ENCODE measurements at places on chromosomes 6 and 20.

DNA sequence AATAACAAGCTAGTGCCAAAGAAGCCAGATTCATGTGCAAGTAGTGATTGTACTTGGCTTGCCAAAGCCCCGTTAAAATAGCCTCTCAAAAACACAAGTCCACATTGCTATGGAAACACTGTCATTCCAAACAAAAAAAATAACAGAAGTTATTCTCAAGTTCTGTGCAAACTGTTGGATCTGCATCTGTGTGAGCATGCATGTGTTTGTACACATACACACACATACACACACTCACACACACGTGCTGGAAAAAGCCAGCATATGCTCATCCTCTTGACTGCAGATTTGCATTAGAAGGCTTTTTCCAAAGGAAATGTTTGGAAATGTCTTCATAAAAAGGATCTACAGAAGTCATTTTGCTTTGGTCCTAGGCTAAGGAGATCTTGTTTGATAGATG is 13.4 kb upstream of the CBLN4 start:
- no peak for DNase-seq

DNA sequence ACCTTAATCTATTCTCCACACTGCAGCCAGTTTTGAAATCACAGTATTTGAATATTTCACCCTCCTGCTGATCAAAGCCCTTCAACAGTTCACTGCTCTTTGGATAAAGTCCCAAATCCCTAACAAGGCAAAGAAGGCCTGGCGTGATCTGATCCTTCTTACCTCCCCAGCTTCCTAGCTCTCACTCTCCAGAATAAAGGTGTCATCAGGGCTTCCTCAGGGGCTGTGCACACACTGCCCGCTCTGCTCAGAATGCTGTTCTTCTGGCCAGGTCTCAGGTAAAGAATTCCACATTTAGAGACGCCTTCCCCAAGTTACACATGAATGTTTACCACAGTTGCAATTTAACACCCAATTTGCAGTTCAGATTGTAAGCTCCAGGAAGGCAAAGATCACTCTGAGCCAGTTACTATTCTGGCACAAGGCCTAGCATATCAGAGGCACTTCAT is 58.9 kb upstream of the MCM9 start:
- no peak for DNase-seq

DNA sequence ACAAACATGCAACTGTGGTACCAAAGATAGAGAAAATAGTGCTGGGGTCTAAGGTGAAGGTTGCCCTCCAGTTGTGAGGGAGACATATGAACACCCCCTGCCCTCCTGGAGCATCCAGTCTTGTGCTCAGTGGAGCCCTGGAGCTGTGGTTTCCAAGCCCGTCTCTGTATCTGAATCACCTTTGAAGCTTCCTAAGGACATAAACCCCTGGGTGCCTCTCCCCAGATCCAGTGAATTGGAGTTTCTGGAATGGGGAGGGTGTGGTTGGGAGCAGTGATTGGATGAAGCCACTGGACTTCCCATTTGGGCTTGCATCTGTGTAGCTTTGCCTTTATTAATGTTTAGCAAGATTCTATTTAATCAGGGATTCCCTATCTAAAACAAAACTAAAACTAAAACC is 22.4 kb upstream of the E2F3 start:
- no peak for DNase-seq

DNA sequence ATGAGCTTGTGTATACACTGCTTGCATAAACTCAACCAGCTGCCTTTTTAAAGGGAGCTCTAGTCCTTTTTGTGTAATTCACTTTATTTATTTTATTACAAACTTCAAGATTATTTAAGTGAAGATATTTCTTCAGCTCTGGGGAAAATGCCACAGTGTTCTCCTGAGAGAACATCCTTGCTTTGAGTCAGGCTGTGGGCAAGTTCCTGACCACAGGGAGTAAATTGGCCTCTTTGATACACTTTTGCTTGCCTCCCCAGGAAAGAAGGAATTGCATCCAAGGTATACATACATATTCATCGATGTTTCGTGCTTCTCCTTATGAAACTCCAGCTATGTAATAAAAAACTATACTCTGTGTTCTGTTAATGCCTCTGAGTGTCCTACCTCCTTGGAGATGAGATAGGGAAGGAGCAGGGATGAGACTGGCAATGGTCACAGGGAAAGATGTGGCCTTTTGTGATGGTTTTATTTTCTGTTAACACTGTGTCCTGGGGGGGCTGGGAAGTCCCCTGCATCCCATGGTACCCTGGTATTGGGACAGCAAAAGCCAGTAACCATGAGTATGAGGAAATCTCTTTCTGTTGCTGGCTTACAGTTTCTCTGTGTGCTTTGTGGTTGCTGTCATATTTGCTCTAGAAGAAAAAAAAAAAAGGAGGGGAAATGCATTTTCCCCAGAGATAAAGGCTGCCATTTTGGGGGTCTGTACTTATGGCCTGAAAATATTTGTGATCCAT is 15.3 kb downstream of the TNFAIP3 start:
- no peak for DNase-seq

DNA sequence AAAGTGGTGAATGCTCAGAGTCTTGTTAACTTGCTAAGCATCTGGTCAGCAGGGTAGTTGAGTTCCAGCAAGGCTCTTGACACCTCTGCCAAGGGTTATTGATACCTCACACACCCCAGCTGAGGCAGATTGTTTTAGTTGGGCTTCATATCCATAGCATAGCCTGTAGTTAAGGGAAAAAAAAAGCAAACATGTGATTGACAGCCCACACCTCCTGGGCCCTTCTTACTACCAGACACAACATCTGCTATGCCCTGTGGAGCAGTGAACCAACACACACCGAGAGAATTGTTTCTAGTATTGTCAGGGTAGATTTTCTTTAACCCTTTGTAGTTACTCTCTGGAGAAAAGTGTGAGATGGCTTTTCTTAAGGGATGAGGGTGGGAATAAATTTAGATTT is 697.0 kb upstream of the POU3F2 start:
- DNase-seq = no peak

DNA sequence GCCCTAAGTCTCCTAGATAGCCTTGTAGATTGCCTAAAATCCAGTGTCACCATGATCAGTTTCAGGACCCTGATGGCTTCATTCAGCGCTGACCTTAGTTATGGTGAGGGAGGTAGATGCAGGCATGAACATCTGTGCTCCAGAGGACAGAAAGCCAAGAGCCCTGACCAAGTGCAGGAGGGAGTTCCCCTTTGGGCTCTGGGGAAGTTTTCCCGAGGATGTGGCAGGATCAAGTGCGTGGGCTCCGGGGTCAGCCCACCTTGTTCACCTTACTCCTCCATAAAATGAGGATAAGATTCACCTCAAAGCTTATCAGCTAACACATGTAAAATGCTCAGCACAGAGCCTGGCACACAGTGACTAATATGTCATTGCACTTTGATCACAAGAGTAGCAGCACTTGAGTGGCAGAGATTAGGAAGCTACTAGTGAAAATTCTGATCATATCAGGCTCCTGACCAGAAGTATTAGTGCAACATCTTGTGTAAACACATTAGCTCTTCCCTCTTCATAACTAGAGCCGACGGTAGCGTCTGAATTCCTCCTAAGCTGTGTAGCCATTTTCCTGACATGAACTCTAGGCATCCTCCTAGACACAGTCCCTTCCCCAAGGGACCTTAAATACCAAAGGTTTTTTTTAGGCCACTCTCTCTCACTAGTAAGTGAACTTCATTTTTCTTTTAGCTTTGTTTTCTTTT is 125.2 kb downstream of the SULF2 start:
- no peak for DNase-seq

DNA sequence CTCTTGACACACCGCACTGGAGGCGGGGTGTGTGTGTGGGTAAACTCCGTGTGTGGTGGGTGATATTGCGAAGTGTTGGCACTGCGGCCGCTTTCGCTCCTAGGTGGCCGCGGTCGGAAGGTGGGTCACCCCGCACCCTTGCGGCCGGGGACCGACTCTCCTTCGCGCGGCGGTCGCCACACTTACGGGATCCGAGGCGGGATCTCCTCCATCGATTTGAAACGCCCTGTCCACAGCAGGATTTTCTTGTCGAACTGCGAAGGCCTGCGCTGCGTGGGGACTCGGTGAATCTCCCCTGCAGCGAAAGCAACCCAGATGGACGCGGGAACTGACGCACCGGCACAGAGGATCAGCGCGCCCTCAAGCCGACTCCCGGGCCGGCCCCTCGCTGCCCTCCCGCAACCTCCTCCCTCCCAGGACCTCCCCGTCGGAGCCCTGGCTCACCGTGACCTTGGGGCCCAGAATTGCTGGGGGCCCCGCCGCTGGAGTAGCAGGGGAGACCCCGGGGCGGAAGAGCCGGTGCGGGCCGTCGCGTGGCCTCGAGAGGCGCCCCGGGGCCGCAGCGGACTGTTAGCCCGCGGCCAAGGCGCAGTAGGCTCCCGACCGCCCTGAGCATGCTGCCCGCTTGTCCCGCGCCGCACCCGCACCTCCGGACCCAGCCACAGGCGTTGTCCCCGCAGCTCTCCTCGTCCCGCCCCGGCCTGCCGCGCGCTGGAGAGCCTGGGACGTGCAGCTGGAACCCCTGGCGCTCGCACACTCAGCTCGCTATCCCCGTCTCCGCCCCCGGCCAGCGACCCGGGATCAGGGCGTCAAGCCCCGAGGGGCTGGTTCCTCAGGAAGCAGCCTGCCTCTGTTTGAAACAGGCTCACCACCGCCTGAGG is at the start of gene FAM162B:
FAM162B (minus strand) TSS at position 759 of the 881 bp plus-strand sequence; CDS start at position 616, 143 bp downstream.
- no peak for DNase-seq

DNA sequence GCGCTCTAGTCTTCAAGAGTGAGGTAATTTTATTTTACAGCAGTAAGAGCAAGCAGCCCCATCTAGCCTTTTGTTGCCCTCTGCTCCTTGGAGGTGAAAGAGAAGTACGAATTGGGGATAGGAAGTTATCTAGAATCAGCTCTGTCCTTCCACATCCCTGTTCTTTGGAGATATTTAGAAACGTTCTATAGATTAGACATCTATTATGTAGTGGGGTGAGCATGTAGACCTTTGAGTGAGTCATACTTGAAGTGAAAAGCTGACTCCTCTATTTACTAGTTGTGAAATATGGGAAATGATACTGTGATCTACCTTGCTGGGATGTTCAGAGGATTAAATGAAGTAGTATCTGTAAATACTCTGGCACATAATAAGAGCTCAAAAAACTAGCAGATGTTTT is 36.0 kb upstream of the SLC35D3 start:
- DNase-seq = no peak

DNA sequence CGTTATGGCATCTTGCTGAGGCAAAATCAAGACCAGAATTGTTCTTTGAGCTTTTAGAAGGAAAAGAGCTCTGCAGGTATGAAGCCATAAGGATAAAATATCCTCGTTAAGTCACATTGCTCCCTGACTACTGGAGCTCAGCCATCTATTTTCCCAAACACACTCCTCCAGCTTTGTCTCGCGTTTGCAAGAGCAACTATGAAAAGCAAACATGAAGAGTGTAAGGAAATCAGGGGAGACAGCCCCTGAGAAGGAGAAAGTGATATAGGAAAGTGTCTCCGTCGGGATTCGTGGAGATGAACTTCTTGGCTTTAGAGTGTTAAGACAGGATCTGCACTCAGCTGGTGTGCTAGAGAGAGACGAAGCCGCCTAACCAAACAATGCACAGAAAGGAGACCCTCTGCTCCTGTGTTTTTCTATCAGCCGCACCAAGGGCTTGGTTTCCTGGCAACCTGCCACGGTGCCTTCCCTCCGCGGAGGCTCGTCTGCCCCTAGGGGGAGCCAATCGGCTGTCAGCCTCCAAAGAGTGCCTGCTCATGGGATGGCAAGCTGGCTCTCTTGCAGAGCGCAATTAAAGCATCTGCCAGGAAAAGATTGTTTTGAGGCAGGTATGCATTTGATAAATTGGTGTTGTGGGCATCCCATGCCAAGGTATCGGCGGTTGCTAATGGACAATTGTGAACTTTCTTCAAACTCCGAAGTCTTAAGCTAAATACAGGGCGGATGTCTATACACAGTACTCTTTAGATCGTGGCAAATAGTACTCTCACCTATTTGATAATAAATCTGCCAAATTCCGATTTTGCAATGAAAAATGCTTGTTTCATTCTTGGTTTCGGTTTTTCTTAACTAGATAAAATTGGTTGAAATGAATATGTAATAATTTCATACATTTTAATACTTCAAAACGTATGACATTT is 603.2 kb downstream of the RNF144B start:
- no peak for DNase-seq

- no peak for DNase-seq
Measured at GRCh38 chr6:132247381-132248159, 153.7 kb downstream of the MOXD1 start.

DNA sequence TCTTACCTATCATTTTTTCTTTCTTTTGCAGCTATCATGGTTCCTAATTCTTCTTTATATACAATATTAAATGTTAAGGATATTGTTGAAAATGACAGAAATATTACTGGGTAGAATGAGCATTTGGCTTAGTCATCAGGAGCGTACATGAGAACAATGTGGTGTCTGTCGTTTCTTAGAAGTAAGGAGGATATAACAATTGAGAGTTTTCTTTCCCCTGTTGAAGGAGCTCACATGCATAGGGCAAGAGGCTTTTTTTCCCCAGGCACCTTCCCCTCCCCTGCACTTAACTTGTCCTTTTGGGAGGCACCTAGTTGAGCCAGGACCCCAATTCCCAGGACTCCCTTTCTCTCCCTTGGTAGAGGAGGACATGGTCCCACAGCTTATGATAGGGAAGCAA is 25.0 kb downstream of the MC3R start:
- no peak for DNase-seq

GRCh38 chr6:156262014-156262413 is 515.2 kb upstream of the ARID1B start:
- no peak for DNase-seq

DNA sequence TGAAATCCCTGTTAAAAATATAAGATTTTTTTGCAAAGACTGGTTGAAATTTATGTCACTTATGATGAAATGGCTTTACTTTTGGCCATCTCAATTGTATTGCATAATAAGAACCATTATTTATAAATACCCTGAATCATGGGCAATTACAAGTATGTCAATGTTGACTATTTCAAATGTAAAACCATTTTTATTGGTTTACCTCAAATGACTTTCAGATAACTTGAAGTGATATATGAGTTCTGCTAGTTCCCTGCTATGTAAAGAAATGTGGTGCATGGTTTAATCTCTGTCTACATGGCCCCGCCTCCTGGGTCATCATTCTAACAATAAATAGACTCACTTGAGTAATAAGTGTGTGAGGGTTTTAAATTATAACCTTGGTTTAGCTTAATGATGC is 275.6 kb upstream of the PREP start:
- no peak for DNase-seq
